Stimulated activated CD8-positive, alpha-beta memory T cell treated with anti-CD3 and anti-CD28 coated beads, Interleukin-12 subunit alpha, Interleukin-12 subunit beta, amount 100 ng/mL, for 4 hours (primary cell): ENCODE measurements at places on chromosomes 16 and 17.

DNA sequence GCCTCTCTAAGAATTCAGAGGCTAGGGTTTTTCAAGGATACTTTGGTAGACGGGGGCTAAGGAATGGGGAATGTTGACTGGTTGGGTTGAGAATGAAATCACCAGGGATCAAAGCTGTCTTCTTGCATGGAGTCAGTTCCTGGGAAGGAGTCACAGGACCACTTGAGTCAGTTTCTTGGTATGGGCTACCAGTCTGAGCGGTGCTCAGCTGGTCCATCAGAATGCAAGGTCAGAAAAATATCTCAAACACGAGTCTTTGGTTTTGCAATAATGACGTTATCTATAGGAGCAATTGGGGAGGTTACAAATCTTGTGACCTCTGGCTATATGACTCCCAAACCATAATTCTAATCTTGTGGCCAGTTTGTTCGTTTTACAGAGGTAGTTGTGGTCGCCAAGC lies 18.4 kb downstream of the CHD9NB start:
- DNase-seq = no peak

DNA sequence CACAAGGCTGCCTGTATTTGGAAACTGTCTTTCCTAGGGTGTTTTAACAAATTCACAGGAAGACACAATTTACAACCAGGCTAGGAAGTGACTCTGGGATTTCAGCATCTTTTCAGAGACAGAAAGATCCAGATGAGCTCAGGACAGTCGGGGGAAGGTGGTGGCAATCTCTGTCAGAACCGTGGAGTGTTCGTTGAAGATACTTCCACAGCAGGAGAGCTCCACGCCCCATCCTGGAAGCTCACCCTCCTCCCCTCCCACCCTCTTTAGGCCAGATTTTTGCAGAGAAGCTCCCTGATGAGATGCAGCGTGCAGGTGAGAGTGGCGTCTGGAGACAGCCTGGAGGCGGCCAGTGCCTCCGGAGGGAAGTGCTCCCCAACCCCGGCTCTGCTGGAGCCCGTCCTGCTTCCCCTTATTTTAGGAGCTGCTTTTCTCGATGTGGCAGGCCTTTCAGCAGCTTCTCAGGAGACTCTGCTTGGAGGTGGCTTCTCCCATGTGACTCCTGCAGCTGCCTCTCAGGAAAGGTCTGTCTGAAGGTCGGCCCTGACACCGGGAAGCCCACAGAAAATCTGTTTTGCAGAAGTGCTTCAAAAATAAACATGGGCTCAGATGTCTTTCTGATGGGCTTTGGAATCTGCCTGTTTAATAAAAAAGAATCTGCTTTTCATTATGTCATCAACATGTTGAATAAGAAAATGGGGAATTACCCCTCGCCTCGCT lies 186.4 kb upstream of the CHMP6 start:
- DNase-seq = no peak

- DNase-seq = no peak
Observed at GRCh38 chr17:18186627-18186982, 3.0 kb downstream of the ALKBH5 start.

- DNase-seq = no peak
Observed at GRCh38 chr17:45429339-45430005, 3.2 kb downstream of the ARHGAP27 start.

GRCh38 chr16:84672276-84673202 lies 24.2 kb downstream of the KLHL36 start:
- DNase-seq = peak; percentile 52

DNA sequence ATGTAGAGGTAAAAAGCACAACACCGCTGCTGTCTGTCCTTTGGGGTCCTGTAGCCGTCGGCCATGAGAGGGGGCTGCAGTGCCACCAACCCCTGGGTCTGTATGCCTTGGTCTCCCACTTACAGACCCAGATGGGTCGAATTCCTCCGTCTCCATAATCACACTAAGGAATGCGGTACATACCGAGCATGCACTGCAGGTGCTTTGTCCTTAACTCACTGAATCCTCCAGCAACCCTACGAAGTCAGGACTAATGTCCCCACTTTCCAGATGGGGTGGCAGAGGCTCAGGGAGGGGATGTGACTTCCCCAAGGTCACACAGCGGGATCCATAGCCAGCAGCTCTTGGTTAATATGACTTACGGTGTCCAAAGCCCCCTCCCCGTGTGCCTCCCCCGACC lies 219.9 kb upstream of the CIBAR2 start:
- DNase-seq = no peak

GRCh38 chr17:56866496-56866895 lies 32.5 kb downstream of the DGKE start:
- DNase-seq = no peak

DNA sequence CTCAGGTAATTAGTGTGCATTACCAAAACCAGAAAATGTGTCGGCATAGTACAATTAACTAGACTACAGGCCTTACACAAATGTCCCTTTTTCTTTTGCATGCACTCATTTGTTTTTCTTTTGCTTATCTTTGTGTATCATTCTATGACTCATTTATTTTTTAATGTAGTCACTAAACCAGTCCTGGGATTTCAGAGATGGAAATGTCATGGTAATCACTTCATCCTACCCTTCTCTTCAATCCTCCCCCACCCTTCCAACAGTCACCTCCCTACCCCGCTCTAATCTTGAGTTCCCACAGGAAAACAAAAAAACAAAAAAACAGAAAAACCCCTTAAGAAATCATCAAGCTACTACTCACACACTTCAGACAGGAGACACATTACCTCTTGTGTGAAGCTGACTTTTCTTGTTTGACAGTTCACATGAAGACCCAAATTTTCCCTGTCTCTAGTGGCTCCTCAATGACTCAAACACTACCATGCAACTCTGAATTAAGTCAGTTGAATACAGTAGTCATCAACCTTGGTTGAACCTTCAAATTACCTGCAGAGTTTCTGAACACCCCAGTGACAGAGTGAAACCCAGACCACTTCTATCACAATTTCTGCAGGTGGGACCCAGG lies 242.4 kb upstream of the SALL1 start:
- DNase-seq = no peak

- no peak for DNase-seq
Observed at GRCh38 chr17:15361151-15361550, 19.8 kb upstream of the TEKT3 start.

DNA sequence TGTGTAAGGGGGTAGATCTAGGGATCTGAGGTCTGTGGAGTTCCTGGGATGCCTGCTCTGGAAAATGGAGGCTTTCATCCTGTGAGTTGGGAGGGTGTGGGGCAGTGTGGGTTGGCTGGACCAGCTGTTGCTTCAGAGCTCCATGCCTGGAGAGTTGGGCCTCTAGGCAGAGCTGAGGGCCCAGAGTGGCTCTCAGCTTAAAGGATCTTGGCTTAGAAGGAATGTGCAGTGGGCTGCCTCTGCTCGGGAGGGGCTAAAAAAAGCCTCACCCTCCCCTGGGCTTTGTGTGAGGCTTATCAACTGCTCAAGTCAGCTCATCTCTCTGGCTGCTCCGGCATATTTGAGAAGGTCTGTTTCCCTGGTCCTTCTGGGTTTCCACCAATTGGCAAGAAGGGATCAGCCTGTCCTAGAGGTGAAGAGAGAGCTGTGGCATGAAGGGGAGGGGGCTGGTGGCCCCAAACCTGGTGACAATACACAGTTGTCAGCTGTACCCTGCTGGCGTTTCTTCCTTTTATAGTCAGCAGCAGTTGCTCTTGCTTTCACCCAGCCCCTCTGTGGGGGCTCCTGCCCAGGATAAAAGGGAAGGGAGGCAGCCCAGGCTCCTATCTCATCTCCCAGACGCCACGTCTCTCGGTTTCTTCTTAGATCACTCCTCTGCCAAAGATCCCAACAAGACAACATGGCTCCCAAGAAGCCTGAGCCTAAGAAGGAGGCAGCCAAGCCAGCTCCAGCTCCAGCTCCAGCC lies at the start of gene MYL4:
MYL4 (plus strand) TSS at position 605 of the 745 bp plus-strand sequence; CDS start at position 680, 75 bp downstream.
- no peak for DNase-seq

- DNase-seq = no peak
Observed at GRCh38 chr16:73743665-73744496, 552.7 kb upstream of the PSMD7 start.

DNA sequence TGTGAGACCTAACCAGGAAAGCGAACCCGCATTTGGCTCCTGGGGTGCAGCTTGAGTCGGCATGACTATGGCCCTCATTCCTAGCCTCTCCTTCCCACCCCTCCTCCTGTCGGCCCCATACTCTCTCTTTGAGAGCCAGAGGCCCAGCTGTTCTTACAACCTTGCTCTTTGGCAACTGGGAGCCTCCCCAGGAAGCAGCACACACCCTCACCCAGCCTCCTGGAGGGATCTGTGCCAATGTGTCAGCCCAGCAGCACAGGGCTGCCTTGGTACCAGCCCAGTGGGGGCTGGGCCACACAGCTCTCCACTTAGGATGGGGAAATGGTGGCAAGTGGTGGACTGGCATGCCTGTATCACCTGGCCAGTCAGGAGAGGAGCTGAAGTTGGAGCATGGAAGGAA lies 70.3 kb upstream of the LGALS9 start:
- no peak for DNase-seq

GRCh38 chr17:66214884-66215528 lies 14.2 kb downstream of the APOH start:
- DNase-seq = no peak

DNA sequence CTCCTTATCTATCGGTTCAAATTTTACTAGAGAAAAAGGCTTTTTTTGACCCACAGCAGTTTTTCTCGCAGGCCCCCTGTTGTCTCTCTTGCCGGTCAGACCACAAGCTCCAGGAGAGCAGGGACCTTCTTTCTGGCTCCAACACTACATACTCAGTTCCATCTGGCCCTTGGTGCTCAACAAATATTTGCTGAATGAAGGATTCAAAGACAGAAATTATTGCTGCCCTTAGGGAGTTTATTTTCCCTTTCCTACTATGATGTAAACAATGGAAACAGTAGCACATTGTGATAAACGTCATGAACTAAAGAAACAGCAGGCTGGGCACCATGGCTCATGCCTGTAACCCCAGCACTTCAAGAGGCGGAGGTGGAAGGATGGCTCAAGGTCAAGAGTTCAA lies 59.0 kb upstream of the ATP2A3 start:
- DNase-seq = no peak

GRCh38 chr16:75922250-75922649 lies 196.0 kb upstream of the CPHXL start:
- no peak for DNase-seq

DNA sequence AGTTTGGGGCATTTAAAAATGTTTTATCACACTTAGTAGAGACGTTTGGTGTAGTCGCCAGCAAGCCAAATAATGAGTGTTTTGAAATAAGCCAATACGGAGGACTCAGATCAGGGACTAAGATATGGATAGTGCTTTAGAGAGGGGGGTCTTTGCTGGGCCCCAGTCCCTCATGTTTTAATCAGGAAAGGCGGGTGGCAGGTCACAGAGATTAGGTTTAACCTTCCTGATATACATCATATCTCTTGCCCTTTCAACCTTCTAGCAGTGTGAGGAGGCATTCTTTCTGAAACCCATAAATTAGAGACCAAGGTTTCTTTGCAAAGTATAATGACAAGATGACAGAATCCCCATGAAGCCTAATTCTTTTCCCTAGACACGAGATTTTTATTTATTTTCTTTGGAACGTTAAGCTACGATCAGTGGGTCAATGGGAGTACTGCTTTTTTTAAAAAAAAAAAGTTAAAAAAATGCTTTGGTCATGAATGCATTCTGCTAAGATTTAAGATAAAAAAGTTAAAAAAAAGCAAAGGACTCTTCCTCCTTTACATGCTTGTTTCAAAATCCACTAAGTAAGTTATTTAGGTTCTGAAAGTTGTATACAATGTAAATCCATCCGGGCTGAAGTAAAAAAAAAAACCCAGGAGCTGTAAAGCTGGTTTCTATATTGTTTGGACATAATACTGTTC lies 572.1 kb upstream of the SALL1 start:
- DNase-seq = no peak

- DNase-seq = no peak
Observed at GRCh38 chr16:22942811-22943210, 128.8 kb downstream of the HS3ST2 start.

DNA sequence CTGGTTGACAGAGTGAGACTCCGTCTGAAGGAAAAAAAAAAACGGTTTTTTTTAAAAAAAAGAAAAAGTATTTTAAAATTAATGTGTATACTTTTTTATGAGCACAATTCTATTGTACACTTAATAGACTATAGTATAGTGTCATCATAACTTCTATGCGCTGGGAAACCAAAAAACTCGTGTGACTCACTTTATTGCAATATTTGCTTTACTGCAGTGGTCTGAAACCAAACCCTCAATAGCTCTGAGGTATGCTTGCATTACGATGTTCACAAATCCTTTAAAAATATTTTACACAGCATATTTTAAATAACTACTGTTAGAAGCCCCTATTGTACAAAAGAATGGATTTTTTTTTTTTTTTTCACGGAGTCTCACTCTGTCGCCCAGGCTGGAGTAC lies 12.4 kb upstream of the MAP2K6 start:
- no peak for DNase-seq

GRCh38 chr17:19359151-19359550 lies 3.4 kb downstream of the B9D1 start:
- no peak for DNase-seq
